ENCODE measurements at places on chromosomes 13 and 19.

DNA sequence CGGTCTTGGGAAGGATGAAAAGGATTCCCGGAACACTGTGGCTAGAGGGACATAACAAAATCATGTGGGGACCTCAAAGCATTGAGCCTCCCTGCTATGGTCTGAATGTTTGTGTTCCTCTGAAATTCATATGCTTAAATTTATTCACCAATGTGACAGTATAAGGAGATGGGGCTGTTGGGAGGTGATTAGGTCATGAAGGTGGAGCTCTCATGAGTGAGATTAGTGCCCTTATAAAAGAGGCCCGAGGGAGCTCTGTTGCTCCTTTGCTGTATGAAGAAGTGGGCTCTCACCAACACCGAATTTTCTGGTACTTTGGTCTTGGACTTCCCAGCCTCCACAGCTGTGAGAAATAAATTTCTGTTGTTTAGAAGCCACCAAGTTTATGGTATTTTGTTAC, 26.1 kb upstream of the DGKH start:
- DNase-seq = no peak

DNA sequence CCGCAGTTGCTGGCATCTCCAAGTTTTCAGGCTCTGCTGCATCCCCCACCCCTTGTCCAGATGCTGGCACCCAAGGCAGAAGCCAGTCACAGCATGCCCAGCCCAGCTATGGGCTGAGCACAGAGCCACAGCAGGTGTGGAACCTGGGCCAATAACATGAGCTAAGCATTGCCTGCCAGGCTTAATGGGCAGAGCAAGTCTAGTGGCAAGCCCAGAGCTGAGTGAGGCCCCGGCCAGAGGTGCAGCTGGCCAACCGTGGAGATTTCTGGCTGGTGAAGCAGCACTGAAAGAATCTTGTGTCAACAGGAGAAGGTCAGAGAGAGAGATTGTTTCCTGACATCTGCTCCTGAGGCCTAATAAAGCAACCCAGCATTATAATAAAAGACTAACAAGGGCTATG, 111.0 kb downstream of the B3GLCT start:
- DNase-seq = no peak

DNA sequence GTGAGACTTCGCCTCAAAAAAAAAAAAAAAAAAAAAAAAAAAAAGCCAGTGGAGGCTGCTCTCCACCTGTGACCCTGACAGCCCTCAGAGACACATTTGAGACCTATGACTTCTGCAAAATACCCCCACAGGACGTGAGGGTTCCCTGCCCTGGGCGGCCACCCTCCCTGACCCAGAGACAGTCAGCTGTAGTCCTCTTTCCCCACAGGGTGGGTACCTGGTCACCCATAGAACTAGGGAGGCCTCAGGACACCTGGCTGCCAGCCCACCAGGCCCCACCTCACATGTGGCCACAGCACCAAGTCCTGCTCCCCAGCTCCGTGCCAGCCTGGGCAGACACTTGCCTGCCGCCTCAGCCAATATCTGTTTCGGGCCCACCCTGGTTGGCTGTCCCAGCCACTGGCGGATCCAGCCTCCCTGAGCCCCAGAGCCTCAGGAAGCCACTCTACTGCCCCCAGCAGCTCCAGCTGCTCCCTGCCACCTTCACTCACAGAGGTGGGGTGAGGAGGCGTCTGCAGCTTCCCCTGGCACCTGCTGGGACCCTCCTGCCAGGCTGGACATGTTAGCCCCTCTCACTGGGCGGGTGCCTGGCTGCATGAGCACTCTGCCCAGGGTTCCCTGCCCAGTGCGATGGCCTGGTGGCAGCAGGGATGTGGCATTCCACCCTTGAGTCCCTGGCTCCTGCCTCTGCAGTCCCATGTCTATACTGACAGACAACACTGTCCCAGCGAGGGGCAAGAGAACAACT, 6.9 kb downstream of the MKNK2 start:
- DNase-seq = no peak

DNA sequence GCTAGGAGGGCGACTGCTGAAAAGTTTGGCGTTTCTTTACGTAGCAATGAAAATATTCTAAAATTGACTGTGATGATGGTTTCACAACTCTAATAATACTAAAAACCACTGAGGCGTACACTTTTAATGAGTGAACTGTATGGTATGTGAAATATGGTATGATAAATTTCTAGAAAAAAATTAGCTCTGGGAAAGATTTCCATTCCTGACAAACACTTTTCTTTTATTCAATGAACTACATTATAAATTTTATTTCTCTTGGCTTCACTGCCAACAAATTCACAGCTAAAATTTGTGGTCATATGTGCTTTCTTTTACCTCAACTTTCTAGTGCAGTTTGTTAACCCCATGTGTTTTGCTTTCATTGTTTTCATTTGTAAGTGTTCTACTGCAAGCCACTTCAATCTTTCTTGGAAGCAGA, 11.1 kb downstream of the ZC3H13 start:
- DNase-seq = no peak

DNA sequence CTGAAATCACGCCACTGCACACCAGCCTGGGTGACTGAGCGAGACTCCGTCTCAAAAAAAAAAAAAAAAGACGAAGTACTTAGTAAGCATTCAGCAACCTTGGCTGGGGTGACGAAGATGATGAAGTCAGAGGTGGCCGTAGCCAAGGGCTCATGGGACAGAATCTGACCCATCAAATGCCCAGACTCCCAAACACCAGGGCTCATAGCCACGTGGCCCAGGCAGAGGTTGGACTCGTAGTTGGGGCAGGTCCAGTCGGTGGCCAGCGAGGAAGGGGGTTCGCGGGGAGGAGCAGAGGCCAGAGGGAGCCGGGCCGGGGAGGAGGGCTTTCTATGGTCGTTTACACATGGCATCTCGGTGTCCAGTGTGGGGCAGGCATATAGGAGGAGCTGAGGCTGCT, 52.1 kb upstream of the EHD2 start:
- no peak for DNase-seq

- no peak for DNase-seq
These were observed 2.5 kb downstream of the BSG start for GRCh38 chr19:574658-575526.

DNA sequence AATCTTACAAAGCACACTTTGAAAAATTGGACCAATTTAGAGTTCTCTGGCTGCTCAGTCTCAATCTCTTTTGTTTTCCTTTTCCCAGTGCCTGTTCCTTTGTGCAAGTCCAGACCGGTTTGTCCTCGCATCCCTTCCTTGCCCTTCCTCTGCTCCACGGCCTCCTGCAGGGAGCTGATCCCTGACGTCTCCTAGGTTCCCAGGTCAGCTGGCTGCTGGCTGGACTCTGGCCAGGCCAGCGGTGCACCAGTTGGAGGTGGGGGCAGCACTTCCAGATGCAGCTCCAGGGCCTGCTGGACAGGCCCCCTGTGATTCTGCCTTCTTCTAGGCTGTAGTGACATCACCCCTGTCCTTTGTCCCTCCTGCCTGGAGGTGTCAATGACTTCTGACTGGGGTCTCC, 44.0 kb upstream of the KPNA3 start:
- DNase-seq = no peak

- no peak for DNase-seq
These were observed at the start of gene CNN1 for GRCh38 chr19:11538232-11539036. CNN1 (plus strand) TSS chr19:11538851; CDS start chr19:11538928, 77 bp downstream.

GRCh38 chr13:27168906-27169657, 2.5 kb downstream of the USP12 start:
- no peak for DNase-seq

DNA sequence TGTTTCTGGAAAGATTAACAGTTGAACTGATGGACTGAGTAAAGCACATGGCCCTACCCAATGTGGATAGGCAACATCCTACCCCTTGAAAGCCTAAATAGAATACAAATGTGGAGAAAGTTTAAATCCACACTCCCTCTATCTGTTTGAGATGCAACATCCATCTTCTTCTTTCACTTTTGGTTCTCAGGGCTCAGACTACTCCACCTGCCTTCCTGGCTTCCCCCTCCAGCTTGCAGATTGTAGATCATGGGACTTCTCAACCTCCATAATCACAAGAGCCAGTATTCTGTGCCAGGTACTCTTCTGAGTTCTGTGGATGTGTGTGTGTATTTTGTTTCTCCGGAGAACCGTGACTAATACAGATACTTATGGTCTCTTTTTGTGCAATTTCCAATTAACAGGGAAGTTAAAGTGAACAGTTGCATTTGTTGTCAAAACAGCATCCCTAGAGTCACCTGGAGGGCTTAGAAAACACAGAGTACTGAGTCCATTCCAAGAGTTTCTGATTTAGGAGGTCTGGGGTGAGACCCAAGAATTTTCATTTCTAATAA, 590.3 kb upstream of the MIR17HG start:
- DNase-seq = no peak

- no peak for DNase-seq
These were observed 119.1 kb downstream of the KLF12 start for GRCh38 chr13:74015137-74015536.

DNA sequence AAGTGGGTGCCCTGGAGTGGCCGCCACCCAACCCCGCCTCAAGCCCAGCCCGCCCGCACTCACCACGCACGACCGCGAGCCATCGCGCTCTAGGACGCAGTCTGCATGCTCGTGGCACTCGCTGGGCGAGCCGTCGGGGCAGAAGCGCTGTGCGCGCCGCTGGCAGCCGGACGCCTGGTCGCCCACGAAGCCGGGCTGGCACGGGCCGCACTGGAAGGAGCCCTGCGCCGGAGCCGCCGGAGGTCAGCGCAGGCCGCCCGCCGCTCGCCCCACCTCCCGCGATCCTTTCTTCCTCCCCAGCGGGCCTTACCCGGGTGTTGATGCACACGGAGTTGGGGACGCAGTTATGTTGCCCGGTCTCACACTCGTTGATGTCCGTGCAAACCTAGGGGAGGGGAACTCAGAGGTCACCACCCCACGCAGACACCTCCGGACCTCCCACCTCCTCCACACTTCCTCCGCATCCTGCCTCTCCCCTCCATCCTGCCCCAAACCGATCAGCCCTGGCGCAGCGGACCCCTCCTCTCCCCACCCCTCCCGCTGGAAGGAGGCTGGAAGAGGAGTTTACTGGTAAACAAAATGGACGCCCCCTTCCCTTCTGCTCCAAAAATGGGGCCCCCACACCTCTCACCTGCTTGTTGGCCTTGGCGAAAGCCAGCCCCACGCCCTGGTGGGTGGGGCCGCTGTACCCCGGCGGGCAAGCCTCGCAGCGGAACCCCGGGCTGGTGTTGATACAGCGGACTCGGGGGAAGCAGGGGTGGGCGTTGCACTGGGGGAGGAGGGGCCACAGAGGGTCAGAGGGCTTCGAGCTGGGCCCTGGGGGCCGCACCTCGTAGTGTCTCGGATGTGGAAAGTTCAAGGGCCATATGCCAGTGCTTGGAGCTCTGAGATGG, 2.3 kb downstream of the COMP start:
- no peak for DNase-seq

DNA sequence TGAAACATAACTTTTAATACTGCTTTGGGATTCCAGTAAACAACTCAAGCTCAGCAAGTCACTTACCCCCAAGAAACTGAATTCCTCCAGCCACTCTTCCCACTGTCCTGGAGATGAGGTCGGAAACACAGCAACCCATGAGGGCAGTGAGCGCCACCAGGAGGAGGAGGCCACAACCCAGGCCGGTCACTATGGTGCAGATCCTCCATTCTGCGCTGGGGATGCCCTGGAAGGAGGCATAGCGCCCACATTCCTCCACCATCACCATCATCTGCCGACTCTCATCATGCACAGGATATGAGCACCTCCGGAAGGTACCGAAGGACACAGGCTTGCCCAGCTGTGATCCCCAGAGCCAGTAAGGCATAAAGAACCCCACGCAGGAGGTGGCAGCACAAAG, 2.2 kb downstream of the LHFPL6 start:
- DNase-seq = no peak

DNA sequence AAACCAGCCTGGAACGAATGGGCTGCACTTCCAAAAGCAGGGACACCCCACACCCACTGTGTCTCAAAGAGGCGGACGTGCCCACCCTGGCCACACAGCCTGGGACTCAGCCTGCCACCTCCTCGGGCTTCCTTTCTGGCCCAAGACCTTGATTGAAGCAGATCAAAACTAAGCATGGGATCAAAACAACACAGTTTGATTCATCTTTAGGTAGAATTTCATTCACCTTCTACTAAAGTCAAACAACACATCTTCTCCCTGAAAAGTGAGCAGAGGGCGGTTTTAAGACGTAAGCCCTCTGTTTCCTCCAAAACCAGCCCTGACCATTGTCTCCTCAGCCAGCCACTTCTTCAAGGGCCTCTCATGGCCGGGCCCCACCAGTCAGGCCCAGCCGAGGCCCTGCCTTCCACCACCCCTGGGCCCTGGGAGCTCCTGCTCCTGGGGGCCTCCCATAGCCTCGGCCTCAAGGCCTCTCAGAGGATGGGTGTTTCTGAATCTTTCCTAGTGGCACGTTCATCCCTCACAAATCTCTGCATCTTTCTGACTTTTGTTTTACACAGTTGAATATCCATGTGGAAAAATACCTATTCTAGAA, 6.3 kb upstream of the F10 start:
- no peak for DNase-seq

DNA sequence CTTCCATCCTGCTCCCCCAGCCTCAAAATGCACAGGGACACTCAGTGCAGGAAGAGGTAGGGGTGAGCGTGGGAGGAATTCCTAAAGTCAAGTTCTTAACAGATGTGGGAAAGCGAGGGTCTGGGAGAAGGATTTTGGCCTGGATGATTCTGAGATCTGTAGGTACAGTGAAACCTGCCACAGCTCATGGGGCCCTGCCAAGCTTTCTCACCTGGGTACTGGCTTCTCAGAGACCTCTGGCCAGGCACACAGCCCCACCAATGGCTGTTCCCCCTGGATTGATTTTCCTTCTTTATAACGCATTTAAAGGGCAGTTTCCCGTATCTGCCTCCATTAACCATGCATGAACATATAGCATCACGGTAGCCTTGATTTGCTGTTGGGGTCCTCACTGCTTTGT, 47.0 kb upstream of the GSX1 start:
- DNase-seq = no peak

GRCh38 chr13:66375756-66376155, 854.4 kb downstream of the PCDH9 start:
- no peak for DNase-seq

DNA sequence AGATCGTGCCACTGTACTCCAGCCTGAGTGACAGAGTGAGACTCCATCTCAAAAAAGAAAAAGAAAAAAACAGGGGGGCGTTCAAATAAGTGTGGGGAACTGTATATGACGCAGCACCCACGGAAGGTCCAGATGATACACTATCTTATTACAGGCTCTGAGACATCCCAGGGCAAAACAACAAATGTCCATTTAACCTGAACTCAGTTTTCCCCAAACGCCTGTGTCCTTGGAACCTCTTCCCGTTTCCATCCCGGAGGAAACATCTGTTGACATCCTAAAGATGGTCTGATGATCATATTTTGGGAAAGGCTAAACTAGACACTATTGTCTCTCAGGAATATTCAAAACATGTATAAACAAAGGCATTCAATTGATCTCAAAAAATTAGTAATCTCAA, 72.4 kb downstream of the COL4A1 start:
- DNase-seq = no peak
